ENCODE measurements at places on chromosomes 6 and 20.

DNA sequence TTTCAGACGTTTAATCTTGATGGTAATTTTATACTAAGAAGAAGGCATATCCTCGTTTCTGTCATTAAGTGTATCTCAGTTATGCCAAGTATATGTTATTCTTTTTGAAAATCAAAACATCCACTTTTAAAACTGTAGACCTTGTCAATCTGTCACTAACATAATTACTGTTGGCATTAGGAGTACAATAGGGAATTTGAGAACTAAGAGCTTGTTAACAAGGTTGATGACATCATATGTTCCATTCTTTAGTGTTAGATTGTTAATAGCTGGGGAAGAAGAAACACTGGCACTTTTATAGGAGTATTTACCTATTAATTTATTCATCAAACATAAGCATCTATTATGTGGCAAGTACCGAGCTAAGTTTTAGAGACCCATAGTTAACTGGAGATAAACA lies 76.2 kb downstream of the MAP3K4 start:
- no peak for DNase-seq

DNA sequence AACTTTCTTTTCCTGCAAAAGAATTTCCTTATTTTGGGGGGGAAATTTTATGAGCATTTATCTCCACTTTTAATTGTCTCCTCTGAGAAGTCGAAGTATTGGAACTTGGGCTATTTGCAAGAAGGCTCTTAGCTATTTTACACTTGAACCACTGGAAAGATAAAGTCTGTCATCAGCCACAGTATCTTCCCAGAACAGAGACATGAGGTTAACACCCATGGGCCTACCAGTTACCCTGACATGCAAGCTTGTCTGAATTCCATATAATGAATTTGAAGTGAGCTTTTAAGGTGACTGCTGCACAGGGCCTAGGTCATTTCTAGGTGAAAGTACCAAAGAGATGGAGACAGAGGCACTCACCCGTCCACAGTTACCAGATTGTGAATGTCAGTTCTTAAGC lies 193.1 kb downstream of the SIM1 start:
- DNase-seq, result no peak

DNA sequence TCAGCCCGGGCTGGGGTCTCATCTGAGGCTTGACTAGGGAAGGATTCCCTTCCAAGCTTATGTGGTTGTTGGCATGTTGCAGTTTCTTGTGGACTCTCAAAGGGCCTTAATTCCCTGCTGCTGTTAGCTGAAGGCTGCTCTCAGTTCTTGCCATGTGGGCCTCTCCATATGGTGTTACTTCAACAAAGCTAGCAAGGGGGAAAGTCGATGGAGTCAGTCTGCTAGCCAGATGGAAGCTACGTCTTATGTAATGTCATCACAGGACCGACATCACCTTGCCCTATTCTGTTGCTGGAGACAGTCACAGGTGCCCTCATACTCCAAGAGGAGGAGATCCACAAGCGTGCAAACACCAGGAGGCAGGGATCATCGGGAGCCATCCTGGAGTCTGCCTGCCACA lies 43.3 kb upstream of the ARMC2 start:
- DNase-seq, result no peak

DNA sequence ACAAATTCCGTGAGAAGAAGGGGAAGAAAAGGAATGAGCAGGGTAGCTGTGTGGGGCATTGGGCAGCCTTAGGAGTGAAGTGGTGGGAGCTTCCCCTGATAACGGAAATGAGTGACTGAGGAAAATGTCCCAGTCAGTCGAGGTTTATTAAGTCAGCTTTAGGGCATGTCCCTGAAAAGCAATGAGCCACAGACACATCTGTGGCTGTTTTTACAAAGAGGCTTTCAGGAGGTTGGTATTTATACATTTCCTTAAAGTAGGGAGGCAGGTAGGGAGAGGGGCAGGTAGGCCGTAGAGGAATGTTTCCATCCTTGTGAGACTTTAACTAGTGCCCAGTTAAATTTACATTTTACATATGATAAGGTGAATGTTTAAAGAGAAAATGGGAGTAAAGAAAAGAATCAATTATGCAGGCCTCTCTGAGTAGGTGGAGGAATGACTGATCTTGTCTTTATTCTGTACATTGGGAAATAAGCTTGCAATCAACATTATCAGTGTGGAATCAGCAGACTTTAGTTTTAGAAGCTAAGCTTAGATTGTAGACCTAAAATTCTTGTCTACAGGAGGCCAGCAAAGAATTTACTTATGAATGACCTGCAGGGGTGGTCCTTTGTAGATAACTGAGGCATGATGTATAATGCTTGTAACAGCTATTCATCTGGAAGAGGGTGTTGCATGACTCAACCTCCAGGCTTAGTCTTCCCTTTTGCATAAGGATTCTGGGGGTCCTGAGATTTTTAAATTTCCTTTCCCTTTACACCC lies 18.5 kb downstream of the SLC22A2 start:
- no peak for DNase-seq

DNA sequence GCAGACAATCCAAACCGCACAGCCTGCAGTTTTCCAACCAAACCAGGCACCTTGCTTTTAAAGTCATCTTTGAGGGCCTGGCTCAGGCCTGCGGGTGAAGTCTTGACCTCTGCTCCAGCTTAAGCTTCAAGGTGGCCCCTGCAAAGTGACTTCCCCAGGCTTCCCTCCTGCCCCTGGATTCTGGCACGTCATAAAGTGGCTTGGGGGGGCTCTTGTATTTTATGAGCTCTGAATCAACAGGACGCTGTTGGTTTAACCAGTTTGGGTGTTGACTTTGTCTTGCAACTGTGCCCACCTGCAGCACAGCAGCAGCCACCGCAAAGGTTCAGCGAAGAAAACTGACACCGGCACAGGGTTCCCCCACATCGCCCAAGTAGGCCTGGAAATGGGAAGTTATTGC lies 81.2 kb downstream of the NFATC2 start:
- no peak for DNase-seq

DNA sequence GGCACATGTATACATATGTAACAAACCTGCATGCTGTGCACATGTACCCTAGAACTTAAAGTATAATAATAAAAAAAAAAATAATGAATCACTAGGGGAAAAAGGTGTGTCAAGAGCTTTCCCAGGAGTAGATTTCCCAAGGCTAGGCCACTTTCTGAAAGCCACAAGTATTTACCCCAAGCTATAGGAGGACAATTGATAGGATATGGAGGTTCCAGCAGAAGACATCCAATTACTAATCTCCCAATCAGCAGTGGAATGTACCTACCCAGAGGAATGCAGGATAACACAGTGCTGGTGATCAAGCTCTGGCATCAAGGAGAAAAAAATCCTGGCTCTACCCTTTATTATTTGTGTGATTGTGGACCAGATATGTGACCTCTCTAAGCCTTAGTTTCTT lies 562.7 kb downstream of the RFPL4B start:
- no peak for DNase-seq

GRCh38 chr20:50287512-50287911 lies 96.9 kb downstream of the CEBPB start:
- DNase-seq, result no peak
